GOT3 (cell line): ENCODE measurements at places on chromosomes 13 and 19.

- DNase-seq = no peak
Observed at GRCh38 chr13:37416291-37417059, 182.1 kb downstream of the POSTN start.

GRCh38 chr13:24276306-24276705, 33.1 kb upstream of the C1QTNF9 start:
- DNase-seq = no peak

GRCh38 chr13:71712988-71713653, 153.9 kb downstream of the DACH1 start:
- DNase-seq = no peak

DNA sequence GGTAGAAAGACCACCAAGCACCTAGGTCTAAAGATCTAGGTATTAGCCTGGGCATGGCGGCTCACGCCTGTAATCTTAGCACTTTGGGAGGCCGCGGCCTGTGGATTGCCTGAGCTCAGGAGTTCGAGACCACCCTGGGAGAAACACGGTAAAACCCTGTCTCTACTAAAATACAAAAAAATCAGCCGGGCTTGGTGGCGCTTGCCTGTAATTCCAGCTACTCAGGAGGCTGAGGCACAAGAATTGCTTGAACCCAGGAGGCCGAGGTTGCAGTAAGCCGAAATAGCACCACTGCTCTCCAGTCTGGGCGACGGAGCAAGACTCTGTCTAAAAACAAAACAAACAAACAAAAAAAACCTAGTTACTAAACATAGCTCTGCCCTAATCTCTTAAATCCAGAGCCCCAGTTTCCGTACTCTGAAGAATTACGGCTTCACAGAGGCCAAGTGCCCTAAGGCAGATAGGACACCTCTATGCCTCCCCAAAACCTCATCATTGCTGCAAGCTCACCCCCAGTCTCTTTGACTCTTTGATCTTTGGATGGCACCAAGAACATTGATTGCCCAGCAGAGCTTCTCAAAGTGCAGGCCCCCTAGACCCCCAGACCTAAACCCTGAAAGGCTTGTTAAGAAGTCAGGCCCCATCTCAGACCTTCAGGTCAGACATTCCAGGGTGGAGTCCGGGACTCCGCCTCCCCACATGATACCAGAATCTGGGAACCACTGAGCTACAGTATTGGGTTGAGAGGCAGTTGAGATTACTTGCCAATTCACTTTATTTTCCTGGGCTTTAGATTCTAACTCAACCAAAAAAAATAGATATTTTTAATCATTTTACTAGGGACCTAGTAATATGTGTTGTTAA, 2.8 kb downstream of the COL4A2 start:
- no peak for DNase-seq

DNA sequence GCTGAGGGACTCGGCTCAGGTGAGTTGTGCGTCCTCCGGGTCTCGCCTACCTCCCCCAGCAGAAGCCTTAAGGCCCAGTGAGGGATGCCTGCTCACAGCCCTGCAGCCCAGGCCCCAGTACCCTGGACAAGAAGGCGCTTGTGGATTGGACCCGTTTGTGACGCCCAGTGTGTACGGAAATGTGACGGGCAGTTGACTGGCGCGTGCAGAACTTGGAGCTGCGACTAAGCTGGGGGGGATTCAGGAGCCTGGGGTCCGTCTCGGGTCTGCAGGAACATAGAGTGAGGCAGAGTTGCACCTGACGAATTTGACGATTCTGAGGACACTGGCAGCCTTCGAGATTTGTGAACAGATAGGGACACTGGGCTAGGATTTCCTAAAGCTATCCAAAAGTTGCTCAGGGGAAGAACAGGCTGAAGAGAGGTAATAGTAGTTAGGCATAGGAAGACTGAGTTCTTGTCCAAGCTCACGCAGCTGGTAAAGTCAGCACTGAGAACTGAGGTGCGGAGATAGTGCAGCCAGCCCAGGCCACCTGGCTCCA, 519 bp downstream of the ZNF551 start:
- DNase-seq = no peak

DNA sequence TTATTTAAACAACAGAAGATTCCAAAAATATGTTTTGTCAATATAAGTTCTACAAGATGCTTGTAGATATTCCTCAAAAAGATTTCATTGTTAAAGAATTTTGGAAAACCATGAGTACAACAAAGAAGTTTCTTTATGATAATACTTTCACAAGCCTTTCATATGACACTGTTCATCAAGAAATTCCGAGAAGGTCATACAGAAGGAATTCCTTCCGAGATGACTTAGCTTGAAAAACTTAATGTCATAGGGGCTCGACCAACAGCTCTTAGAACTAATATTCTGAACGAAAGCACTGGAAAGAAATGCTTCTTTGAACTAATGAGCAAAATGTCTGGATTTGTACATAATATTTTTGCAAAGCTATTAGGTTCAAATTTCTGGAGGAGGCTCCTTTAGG, 403.4 kb downstream of the KLF5 start:
- DNase-seq = no peak

- DNase-seq = no peak
Observed at GRCh38 chr13:81874681-81875661, 1534.0 kb upstream of the SPRY2 start.

- no peak for DNase-seq
Observed at GRCh38 chr13:99027661-99028425, 50.0 kb upstream of the DOCK9 start.

GRCh38 chr13:44317752-44318151, 55.9 kb upstream of the SERP2 start:
- no peak for DNase-seq

GRCh38 chr19:49497047-49497788, 984 bp downstream of the RPS11 start:
- no peak for DNase-seq

GRCh38 chr13:95546919-95547318, 5.6 kb upstream of the CLDN10 start:
- no peak for DNase-seq

DNA sequence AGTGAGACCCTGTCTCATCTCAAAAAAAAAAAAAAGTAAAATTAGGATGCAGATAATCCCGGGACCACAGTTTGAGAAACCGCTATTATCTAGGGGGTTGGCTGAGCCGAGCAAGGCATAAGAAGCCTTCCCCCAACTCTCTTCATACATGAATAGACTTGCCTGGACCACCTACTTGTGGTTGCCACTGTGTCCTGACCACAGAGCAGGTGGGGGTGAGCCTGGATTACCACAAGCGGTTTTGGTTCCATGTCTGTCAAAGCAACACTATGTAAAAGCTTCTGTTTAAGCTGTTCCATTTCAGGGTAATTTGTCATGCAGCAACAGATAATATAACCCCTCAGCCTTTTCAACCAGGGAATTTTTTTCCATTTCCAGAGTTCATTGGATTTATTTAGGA, 3.3 kb upstream of the NAPA start:
- DNase-seq = no peak

DNA sequence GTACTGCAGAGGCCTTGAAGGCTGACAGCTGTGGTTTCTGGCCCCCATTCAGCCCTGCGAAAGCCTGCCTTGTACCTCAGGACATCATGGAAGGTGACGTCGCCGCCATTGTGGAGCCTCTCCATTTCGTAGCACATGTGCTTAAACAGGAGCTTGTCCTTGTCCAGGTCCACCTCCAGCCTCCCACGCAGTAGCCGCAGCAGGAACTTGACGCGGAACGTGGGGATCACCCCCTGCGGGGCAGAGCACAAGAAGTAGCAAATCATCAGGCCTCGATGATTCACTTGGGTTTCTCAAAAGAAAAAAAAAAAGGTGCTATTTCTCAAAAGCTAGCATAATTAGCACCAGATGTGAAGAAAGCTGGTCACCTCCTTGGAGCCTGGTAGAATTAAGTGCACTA, 351.0 kb downstream of the NALCN start:
- DNase-seq = peak; percentile 13

GRCh38 chr13:23086968-23087623, 93.7 kb upstream of the SGCG start:
- DNase-seq = no peak

- DNase-seq = no peak
Observed at GRCh38 chr19:55275851-55276719, 3.8 kb downstream of the HSPBP1 start.

DNA sequence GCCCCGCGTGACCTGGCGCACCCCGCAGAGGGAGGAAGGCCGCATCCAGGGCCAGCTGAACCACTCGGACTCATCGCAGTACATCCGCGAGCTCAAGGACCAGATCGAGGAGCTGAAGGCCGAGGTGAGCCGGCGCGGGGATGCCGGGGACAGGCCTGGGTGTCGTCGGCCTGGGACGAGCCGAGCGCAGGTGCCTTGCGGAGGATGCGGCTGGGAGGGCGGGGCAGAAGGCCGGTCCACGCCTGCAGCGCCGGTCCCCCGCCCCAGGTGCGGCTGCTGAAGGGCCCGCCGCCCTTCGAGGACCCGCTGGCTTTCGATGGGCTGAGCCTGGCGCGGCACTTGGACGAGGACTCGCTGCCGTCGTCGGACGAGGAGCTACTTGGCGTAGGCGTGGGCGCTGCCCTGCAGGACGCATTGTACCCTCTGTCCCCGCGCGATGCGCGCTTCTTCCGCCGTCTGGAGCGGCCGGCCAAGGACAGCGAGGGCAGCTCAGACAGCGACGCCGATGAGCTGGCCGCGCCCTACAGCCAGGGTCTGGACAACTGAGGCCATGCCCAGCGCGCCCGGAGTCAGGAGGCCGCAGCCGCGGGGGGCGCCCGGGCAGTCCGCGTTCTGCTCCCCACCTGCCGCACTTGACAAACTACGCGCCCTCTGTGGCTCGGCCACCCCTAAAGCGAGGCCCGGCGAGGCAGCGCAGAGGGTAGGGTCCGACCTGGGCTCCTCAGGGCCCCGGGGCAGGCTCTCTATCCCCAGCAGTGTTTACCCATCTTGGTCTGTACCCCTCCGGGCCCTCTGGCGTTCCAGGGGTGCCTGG, 10.8 kb downstream of the PRR36 start:
- no peak for DNase-seq

DNA sequence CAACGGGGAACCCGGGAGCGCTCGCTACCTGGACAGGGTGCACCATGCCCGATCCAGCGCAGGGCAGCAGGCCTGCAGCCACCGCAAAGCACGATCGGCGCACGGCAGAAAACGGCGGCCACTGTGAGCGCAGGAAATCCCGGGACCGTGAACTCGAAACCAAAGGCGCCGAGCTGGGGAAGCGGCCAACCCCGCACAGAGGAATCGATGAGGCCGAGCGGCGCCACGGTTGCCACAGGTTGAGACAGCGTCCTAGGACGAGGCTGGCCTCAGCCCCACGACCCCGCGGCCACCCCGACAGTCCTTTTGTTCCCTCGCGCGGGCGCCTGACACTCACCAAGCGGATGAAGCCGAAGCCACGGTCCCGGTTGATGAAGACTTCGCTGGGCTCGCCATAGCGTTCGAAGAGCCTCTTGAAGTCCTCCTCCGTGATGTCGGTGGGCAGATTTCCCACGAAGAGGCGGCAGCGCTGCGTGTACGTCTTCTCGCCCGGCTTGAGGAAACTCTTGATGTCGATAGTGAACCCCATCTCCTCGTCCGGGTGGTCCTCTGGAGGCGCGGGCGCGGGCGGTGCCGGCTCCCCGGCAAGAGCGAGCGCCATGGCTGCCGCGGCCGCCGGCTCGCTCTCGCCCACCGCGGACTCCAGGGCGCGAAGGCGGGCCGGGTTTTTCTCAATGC, 557 bp downstream of the PSPC1 start:
- DNase-seq = no peak

GRCh38 chr19:41321204-41321599, 11.2 kb downstream of the CCDC97 start:
- DNase-seq = no peak

DNA sequence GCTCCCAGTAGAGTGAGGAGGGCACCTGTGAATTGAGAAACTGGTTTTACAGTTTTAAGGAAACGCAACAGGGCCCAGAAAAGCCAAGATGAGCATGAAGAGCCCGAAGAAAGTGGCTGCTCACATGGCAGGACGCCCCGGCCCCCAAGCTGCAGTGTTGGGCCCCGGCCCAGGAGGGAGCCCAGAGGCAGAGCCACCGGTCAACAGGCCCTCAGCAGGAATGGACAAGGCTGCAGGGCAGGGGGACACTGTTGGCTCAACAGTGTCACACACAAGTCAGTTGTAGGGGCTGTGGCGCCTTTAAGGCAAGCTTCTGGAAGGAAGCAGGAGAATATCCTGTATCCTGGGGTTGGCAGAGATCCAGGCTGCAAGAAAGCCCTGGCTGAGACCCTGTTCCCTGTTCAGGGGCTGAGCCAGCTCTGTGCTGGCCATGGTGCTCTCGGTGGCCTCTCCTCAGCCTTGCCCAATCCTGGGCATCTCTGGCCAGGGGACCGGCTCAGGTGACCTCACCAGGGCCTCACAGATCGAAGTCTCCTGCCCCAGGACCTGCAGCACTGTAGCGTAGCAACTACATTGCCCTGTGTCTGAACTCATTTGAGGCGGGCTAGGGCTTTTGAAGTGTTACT, 28.0 kb downstream of the UPF1 start:
- DNase-seq = no peak

DNA sequence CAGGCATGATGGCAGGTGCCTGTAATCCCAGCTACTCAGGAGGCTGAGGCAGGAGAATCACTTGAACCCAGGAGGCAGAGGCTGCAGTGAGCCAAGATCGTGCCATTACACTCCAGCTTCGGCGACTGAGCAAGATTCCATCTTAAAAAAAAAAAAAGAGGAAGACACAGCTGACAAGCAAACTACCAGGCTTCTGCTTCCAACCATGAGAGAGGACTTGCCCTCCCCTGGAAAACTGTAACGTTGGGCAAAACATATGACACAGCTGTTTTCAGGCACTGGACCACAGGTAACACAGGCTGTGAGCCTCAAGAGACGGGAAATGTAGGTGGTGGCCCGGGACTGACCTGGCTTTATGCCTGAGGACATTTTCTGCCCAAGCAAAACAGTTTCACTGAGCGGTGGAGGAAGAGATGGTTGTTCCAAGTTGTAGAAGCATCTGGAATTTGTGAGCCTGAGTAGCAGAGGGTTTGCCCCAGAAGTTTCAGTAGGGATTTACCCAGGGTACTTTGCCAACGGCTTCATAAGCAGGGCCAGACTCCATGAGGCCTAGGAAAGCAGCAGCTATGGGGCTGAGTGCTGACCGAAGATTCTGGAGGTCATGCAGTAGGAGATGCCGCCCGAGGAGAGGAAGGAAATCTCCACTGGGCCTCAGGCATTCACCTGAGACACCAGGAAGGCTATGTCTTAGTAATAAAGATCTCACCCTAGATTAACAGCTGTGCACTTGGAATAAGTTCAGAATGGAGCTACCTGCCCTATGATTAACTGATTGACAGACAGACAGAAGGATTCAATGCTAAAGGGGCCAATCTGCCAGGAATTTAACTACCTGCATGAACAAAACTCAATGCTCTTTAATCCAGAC, 88.0 kb downstream of the ABCC4 start:
- no peak for DNase-seq

DNA sequence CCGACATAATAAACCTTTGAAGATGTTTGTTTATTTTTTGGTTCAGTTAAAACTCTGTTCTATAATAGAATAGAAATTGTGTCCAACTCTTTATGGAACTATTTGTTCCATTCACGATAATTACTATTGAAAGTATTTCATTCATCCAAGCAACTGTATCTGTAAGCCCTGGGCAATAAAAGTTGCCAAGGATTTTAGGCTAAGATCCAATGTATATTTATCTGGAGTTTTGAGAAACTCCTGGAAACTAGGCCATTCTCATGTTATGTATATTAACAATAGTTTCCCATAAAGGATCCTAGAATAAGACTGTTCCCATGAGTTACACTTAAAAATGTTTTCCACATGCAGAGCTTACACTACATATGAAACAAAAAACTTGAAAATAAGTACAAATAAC, 261.6 kb downstream of the SLITRK6 start:
- DNase-seq = no peak
